Stimulated activated CD8-positive, alpha-beta memory T cell treated with anti-CD3 and anti-CD28 coated beads, Interleukin-15, amount 100 ng/mL, for 4 hours (primary cell): ENCODE measurements at places on chromosomes 6 and 20.

GRCh38 chr6:39193201-39193791 lies 36.0 kb downstream of the KCNK5 start:
- DNase-seq, result no peak

DNA sequence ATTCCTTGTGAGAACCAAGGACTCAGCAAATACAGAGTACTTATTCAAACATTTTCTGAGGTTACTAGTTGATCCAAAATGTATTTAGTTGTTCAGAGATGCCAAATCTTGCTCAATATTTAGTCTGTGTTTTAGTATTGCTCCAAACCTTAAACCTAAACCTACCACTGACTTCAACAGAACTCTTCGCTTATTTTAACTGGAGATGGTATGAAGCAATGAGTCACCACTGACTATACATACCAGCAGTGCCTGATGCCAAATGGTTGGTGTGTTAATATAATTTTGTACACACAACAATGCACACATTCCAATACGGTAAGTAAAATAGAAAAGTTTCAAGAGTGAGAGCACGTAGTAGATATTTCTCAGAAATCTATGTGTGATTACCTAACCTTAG lies 1.9 kb upstream of the SPTLC3 start:
- no peak for DNase-seq

DNA sequence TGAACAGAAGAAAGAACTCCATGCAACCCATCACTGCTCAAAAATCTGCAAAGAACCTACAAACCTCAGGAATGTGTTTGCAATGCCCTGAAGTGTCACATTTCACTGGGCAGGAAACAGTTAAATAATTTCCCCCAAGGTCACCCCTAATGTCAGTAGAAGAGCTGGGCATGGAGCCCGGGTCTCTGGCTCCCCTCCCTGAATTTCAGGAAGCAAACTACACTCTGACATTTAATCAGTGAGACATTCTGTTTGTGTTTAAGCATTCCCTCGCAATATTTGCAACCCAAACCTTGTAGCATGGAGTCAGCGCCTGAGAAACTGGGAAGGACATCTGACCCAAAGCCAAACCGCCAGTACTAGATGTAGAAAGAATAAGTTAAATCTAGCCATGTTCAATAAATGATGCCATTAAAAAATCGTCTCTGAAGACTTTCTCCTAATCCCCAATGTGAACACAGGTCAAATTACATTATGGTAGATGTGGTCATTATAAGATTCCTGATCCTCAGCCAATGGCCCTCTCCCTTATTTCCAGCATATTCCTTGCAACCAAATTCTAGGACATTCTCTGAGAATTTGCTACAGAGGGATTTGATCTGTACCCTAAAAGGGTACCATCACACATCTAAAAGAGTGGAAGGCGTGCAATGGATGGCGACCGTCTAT lies 91.2 kb upstream of the ADTRP start:
- DNase-seq, result no peak

- DNase-seq, result no peak
Measured at GRCh38 chr6:91485047-91485446, 898.2 kb upstream of the MAP3K7 start.
